ENCODE measurements at places on chromosomes 3 and 15.

DNA sequence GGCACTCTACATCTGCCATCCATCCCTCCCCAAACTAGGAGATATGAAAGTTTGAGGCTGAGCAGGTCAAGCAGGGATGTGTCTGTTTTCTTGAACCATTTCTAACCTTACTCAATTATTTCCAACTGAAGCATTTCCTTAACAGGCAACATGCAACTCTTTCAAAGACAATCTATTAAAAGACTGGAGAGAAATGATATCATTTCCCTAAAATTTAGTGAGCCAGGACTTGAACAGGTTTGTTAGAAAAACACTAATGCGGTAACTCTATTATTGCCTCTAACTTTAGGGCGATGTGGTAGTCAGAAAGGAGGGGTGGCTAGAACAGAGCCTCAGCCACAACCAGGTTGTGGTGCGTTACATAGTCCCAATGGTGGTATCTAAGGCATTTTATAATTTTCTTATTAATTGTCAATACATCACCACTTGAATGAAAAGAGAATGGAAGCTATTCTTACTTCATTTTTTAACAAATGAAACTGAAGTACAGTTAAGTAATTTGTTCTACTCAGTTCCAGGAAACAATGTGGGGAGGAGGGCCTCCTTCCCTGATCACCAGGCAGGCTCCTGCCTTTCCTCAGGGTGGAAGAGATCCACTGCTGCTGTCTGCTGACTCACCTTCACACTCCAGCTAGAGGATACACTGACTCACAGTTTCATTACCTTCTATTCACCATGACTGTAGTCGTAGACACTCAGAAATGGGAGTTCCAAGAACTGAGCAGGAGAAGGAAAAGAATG lies 22.8 kb downstream of the MYO1E start:
- DNase-seq = no peak

DNA sequence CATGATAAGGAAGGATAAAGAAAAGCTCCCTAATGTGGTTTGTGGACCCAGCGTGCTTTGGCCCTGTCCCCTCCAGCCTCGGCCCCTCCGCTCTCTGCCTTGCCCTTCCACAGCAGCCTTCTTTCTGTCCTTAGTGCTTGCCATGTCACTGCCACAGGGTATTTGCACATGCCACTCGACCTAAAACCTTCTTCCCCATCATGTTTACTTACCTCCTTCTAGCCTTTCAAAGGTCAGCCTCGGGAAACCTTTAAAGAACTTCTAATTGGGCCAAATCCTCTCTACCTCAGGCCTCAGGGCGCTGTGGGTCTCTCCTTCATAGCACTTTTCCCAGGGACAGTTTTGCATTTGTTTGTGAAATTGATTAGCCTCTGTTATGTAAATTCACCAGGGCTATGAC lies 73.0 kb downstream of the SCN11A start:
- DNase-seq = no peak

GRCh38 chr3:49880581-49881315 lies 11.0 kb upstream of the CAMKV start:
- no peak for DNase-seq

GRCh38 chr3:110378481-110378880 lies 693.1 kb upstream of the NECTIN3 start:
- no peak for DNase-seq

DNA sequence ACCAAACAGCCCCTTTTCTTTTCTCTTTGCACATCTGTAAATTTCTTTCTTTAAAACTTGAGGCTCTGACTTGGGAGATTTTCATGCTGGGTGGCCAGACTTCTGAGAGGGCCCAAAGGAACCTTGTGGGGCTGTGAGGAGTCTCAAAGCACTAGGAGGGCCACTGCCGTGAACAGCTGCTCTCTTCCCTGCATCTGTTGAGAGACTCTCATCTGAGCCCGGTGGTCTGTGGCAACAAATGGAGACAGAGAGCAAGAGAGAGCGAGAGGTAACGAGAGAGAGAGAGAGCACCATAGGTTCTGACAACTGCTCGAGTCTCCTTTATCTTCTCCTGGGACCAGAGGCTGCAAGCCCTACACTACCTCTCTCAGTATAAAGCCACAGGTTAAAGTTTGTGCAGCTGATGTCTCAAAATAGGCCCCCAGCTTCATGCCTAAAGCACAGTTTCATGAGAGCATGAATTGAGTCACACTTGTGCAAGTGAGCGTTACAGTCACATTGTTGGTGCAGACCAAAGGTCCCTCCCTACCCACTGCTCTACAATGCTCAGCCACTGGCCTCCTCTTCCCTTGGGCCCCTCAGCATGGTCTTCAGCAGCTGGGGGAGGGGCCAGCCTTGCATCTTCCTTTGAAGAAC lies 60.7 kb downstream of the ZNF621 start:
- DNase-seq = no peak

DNA sequence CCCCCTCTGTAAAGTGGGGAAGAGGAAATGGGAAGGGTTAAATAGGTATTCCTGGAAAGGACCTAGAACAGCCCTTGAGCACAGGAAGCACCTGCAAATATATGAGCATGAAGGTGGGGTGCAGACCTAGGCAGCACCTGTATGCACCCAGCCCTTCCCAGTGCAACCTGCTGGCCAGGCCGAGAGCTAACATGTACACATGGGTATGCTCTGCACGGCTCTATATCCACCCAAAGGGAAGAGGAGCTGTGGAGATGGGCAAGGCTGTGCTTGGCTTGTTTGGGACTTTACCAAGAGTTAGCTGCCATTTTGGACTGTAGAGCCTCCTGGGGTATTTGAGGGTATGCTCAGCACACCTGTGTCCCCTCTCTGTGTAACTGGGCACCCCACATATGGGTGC lies 171.2 kb downstream of the KLF13 start:
- DNase-seq = no peak

DNA sequence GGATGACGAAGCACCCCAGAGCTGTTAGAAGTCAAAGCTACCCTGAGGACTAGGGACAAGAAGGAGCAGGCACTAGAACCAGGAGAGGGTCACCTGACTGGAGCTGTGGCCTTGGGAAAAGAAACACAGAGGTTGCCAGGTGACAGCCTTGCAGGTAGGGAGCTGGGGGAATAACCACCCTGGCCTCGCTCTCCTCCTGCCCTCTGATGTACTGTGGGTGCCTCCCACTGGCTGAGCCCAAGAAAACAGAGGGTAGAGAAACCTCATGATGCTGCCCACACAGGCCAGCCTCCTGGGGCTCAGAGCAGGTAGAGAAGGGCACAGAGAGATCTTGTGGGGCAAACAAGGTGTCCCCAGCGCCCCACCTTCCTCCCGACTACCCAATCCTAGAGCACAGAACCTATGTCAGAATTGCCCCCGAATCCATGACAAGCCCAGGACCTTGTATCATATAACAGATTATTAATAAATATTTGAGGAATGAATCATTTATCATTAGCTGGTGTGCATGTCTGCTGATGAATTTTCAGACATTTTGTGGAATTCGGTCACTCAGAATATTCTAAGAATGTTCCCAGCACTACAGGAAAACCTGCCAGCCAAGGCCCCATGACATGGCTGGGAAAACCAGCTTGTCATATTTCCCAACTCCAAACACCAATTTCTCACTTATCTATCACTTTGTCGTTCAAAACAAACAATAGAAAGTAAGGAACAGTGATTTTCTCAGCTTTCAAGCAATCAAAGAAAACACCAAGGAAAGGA lies 59.8 kb upstream of the MEX3B start:
- no peak for DNase-seq

GRCh38 chr3:125460233-125460632 lies 59.8 kb downstream of the SNX4 start:
- no peak for DNase-seq

GRCh38 chr15:50810128-50810527 lies 44.6 kb upstream of the SPPL2A start:
- DNase-seq = no peak

DNA sequence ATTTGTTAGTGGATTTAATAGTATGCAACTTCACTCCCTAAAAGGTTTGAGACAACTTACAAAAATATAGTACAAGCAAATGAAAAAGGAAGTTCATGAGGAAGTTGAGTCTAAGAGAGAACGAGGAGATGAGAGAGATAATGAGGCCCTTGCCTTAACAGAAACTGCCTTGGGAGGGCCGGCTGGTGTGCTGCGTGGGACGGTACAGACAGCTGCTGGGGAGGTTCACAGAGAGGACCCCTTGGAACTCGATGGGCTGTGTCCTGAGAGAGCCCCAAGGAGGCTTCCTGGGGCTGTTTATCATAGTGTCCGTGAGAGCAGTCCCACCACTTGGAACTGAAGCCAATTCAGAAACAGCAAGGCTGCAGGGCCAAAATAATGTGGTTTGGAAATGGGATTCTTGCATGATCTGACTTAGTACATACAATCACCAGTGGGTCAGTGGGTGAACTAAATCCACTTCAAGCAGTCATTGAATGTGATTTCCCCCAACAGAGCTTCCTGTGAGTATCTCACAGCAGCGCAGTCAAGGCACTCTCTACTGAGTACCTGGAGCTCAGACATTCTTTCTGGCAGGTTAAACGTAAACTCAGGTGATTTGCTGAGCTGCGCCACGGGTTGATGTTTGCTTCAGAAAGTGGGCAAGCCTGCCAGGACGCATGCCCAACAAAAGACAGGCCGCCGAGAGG lies 90.8 kb downstream of the CRTC3 start:
- no peak for DNase-seq

GRCh38 chr3:68121287-68121686 lies 466.9 kb upstream of the SUCLG2 start:
- DNase-seq = no peak

DNA sequence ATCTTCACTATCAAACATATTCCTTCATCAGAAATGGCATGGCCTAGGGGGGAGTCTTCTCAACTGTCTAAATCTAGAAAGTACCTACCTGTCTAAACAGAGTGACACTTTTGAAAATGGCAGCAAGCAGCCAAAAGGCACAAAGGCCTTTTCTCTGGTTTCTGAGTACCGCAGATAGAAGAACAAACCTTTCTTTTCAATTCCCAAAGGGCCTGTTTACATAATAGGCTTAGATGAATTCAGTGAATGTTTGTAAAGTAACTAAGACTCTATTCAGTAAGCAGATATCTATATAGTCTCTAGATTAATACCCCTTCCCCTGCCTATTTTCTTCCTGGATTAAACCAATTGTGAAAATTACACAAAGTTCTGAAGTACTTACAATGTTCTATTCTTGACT lies 7.1 kb downstream of the MYEF2 start:
- no peak for DNase-seq

- no peak for DNase-seq
Observed at GRCh38 chr3:26840272-26840870, 217.8 kb downstream of the LRRC3B start.

GRCh38 chr3:46325645-46326300 lies 28.1 kb upstream of the CCR2 start:
- DNase-seq = no peak

DNA sequence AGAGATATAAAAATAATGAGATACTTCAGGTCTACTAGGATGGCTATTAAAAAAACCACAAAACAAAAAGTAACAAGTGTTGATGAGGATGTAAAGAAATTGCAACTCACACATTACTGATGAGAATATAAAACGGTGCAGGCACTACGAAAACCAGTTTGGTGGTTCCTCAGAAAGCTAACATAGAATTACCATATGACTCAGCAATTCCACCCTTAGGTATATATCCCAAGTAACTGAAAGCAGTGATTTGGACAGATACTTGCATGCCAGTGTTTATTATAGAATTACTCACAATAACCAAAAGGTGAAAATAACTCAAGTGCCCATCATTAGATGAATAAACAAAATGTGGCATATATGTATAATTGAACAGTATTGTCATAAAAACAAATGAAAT lies 87.5 kb upstream of the MELTF start:
- DNase-seq = no peak

DNA sequence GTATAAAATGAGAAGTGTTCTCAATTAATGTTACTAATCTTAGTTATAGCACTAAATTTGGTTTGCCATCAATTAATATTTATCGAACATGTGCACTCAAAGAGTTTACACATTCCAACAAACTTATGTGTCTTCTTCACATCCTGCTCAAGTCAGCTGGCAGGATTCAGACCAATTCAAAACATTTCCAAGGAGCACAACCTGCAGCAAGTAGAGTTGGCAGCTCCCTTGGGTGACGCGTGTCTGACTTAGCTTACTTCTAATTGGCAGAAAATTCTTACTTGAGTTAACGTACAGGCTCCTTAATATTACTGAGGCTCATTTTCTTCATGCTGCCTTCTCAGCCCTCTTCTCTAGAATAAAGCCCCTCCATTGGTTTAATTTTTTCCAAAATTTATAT lies 110.4 kb upstream of the PFN2 start:
- DNase-seq = no peak

DNA sequence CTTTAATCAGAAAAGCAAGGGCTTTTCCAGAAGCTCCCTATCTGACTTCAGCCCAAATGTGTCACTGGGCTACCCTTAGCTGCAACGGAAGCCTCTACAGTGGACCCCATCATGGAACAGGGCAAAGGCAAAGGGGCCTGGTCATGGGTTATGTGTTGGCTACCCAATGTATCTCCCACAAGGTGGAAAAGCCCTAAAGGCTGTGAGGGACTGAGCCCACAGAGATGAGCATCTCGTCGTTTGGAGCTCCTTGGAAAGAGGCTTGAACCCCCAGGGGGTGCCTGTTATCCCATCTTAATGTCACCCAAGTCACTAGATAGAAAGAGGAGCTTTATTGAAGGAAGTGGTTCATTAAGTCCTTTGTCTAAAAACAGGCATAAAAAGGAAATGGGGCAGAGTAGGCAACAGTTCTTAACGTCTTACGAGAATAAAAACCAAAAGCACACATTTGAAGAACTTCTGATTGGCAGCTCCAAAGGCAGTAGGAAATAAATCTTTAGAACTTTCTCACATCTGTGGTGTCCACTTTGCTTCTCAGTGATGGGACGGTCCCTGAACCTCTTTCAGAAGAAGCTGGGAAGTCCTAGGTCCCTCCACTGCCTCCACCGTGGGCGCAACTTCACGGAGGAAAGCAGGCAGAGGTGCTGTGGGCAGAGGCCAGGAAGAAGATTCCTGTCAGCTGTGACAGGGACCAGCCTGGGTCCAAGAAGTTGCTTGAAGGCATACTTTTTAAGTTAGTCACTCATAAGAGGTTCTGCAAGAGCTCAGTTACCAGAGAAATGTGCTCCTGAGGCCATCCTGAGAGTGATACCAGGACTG lies 93.7 kb downstream of the MYLK start:
- DNase-seq = no peak

DNA sequence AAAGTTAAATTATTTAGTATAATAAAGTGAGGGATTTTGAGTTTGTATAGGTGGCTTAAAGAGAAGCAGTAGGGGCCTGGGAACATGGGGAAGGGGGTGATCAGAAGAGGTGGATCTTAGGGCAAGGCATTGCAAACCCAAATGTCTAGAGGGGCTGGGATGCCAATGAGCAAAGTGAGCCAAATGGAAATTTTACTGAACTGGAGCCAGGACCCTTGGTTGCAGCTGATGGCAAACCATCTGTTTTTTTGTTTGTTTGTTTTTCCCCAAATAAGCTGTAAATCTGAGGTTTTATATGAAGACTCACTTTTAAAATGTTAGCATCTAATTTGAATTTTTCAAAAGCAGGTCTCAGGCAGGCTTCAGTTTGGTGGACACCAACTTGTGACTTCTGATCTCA lies 14.8 kb upstream of the PARP14 start:
- no peak for DNase-seq

DNA sequence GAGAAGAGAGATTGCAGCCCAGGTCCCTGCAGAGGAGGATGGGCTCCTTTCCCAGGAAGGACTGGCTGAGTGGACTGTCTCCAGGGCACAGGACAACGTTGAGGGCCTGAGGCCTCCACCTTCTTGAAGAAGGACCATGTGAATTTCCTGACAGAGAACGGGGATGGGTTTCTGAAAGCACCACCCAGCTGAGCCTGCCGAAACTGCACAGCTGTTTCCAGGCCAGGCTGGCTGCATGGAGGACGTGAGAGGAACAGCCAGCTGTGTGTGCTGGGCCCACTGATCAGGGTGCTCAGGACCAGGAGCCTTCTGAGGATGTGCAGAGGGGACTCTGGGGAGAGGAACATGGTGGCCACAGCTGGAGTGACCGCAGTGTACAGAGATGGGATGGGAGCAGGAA lies 39.2 kb downstream of the HMCES start:
- DNase-seq = no peak

Data from stimulated activated CD8-positive, alpha-beta memory T cell treated with anti-CD3 and anti-CD28 coated beads, Interleukin-7, amount 100 ng/mL, for 48 hours (primary cell).